ENCODE measurements at places on chromosomes 3 and 15.

GRCh38 chr3:194082743-194083636 is 53.0 kb upstream of the HES1 start:
- DNase-seq = no peak

GRCh38 chr15:89107984-89108383 is 19.7 kb downstream of the ABHD2 start:
- no peak for DNase-seq

DNA sequence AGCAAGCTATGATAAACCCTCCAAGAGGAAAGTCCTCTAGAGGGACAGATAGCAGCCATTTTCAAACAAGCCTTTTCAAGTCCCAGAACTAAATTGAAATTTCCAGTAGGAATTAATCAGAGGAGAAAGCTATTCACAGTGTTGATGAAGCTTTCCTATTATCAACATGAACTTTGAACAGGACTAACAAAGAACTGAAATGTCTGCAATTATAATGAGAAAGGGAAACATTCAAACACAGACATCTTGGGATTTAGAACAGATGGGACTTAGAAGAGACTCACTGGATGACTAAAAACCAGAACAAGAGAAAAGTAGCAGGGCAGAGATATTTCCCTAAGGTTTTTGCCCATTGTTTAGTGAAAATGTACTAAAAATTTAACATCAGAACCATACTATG is 622.1 kb upstream of the UBE2E2 start:
- no peak for DNase-seq

DNA sequence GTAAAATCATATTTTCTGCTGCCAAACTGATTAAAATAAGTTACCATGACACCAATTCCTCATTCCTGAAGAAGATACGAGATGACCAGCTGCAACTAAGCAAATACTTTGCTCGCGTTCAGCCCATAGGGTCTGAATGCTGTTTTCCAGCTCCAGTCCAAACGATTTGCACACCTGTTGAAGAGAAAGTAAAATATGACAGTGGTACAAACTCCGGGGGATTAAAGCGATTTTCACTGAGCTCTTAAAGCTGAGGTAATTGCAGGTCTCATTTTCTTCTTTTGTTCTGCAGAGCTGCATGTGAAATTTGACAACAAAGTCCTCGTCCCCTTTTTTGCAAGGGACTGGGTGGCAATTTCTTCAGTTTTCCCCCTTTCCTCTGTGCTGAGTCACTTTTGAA is 118.4 kb downstream of the NR2F2 start:
- DNase-seq = no peak

DNA sequence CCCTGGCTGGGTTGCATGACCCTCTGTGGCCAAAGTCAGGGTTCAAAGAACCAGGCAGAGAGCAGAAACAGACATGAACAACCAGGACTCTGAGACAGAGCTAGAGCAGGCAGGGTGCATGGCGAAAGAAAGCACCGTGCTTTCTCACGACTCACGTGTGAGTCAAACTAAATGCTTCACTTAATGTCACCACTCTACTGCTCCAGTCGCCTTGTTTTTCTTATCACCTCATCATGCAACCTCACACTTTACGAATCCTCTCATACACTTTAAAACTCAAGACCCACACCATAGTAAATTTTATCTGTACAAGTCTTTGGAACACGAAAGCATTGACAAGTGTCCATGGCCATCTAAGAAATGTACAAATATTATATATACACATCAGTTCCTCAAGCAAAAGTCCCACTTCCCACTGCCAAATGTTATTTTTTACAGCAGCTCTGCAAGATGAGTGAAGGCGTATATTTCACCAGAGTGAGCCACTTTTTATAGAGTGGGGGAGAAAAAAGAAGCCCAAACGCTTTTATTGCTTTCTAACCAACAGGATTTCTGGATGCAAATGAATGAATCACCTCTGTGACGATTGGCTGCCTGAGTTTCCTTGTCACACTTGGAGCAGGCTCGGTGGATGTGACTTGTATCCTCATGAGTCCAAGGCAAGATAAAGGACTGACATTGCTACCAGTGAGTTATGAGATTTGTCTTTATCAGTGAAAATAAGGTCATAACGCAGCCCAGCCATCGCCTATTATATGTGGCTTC is 16.0 kb upstream of the MEGF11 start:
- DNase-seq = no peak
